CD4-positive, alpha-beta T cell (primary cell): ENCODE measurements at places on chromosomes 6 and 20.

GRCh38 chr20:38129893-38130609 lies 35.0 kb downstream of the TGM2 start:
- no peak for DNase-seq

DNA sequence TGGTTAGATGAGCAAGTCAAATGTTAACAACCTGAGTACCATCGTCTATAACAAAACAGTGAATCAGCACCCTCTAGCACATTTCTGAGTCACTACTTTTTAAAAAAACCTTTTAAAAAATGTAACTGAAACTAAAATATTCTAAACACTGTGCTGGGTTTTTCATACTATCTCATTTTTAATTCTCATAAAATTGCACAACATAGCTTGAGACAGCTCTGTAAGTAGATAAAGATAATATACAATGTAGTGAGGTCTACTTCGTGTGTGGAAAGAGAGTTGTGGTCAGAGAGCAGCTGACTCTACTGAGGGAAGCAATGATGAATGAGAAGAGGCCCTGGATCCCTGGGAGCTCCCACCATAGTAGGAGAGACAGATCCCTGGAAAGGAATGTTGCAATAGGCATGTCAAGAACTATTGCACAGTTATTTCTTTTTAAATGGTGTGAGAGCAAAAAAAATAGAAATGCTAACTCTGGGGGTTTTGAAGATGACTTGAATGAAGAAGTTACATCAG lies 13.6 kb upstream of the CALHM6 start:
- DNase-seq, result no peak

DNA sequence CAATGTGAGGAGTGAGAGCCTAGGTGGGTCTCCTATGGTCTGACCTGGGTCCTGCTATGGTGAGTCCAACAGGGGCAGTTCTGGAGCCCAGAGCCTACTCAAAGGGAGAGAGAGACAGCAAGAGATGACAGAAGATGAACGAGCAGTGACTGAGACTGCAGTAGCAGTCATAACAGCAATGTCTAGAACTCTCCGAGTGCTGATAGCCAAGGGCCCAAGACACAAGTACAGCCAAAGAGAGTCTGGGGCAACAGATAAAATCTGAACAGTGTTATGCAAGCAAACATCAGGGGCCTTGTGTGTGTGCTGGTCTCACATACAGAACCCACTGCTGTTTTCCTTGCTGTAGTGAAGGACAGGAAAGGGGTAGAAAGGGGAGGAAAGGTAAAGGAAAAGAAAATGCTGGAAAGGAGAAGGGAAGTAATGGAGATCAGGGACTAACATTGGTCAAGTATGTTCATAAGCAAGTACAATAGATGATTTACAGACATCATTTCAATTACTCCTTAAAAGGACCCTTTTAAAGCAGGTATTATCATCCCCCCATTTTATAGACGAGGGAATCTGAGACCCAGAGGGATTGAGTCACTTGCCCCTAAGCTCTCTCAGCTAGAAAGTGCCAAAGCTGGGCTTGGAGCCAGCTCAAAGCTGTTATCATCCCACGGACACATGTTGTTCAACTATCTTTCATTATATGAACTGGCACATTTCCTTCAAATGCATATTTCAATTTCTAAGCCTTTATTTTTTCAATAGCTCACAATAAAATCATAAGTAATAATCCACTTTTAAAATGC lies 182.3 kb upstream of the RAB32 start:
- DNase-seq, result no peak

GRCh38 chr6:4358414-4359107 lies 223.2 kb upstream of the ECI2 start:
- DNase-seq, result no peak

GRCh38 chr6:116412270-116412669 lies 41.5 kb downstream of the DSE start:
- DNase-seq, result no peak

DNA sequence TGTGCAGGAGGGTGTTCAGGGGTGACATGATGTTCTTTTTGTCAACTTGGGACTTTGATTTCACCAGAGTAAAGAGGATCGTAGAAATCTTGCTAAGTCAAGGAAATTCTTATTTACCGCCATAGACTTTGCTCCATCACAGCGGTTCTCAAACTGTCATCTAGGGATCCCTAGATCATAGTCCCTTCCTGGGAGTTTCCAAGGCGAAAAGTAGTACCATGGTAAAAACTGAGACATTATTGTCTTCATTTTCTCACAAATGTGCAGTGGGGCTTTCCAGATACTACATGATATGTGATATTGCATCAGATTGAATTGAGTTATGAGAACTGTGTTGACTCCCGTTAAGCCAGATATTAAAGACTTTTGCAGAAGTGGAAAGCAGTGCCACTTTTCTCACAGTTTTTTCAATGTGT lies 79.7 kb downstream of the JARID2 start:
- no peak for DNase-seq

DNA sequence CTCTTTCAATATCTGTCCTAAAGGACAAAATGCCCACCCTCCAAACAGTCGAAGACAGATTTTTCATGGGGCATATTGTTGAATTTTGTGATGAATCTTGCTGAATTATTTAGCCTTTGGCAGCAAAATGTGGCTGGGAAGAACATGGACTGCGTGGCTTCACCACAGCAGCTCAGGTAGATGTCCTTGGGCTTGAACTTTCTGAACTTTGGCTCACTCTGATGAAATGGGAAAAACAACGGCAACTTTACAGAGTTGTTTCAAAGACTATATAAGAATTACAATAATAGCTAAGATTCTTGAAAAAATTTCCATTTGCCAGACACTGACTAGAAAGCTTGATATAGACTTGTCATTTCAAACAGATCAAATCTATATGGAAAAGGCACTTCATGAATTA lies 52.8 kb upstream of the IL20RA start:
- DNase-seq, result no peak

- DNase-seq, result no peak
Observed at GRCh38 chr6:84417260-84417659, 189.8 kb upstream of the CEP162 start.

DNA sequence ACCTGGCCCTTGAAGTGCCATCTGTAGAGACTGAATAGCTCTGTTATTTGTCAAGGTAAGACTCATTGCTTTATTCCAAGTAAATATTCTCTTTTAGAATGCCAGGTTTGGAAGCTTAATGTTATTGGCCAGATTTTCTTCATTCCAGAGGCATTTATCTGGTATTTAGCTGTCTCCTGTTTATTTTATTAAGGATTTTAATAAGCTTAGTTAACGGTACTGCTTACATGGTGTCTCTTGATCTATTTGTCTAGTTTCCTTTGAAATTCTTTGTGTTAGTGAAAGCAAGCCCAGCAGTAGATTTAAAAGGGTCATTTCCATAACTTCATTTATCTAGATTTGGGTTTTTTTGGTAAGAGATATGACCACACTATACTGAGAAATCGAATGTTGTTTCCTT lies 7.7 kb downstream of the RALY start:
- DNase-seq, result no peak

GRCh38 chr20:38196076-38196475 lies 31.0 kb upstream of the TGM2 start:
- DNase-seq, result no peak
